GM12865 (cell line): ENCODE measurements at places on chromosomes 2 and 18.
A peak's percentile ranks its signal among the peaks of the same experiment; 100 is the strongest.

- DNase-seq, result peak; percentile 63
Measured at GRCh38 chr2:101419096-101419663, 31.9 kb upstream of the CREG2 start.

DNA sequence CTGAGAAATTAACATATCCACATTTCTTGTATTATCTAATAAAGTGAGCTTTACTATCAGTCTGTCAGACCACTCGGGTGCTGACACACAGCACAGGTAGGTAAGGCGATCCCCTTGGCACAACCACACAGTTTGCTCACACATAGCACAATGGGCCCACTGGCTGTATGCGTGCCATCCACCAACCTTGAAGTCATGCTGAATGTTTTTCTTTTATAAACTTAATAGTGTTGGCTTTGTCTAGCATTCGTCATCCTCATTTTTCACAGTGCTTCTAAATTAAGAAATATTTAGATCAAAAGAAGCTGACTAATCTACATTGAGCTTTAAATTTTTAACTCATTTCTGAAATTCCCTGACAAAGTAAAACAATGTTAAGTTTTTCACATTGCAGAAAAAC is 50.0 kb upstream of the PAPOLG start:
- no peak for DNase-seq

GRCh38 chr2:103660519-103660918 is 898.7 kb downstream of the TMEM182 start:
- no peak for DNase-seq

- no peak for DNase-seq
Measured at GRCh38 chr2:216905649-216906329, 45.9 kb upstream of the TNP1 start.

DNA sequence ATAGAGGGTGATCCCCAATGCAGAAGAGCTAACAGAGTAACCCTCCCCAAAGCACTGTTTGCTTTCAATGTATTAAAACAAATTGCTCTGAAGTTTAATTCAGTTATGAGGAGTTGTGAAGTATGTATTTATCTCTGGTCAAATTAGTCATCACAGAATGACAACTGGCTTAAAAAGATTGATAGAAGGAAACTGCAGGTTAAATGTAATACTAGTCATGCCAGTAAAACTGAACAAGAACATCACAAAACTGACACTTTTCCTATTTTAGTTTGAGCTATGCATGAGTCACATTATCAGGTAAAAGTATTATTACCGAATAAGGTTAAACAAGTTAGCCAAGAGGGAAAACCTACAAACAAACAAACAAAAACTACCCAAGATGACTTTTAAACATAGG is 99.0 kb upstream of the ACVR1C start:
- no peak for DNase-seq

GRCh38 chr18:55326134-55326533 is 261.9 kb downstream of the TCF4 start:
- DNase-seq, result no peak

- peak; percentile 56 for DNase-seq
Measured at GRCh38 chr2:28624793-28625701, 126.6 kb upstream of the PPP1CB start.

DNA sequence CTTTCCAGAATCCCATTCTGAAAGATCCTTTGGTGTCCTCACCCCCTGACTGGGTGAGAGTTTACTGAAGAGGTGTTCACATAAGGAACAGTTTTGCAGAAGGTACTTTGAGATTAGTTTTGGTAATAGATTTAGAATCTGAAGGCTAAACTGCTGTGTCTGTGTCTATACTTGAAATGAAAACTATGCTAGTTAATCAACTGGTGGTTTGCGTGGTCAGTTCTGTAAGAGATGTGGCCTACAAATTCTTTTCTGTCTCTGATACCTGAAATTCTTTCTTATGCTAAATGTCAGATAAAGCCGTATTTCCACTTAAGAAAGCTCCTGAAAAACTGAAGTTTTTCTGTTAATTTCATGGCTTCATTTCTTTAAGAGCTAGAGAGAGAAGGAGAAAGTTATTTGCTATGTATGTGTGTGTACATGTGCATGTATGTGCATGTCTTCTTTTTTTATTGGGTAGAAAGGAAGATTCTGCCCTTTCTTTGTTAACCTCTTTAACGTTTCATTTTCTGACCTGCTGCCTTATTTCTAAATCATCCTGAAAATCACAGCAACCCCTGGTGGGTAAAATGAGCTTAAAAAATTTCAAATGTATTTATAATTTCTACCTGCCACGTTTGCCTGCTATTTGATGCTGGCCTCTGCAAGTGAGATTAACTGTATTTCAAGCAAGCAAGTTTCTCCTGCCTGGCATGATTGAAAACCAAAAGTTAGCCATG is 552.0 kb upstream of the NRP2 start:
- no peak for DNase-seq

DNA sequence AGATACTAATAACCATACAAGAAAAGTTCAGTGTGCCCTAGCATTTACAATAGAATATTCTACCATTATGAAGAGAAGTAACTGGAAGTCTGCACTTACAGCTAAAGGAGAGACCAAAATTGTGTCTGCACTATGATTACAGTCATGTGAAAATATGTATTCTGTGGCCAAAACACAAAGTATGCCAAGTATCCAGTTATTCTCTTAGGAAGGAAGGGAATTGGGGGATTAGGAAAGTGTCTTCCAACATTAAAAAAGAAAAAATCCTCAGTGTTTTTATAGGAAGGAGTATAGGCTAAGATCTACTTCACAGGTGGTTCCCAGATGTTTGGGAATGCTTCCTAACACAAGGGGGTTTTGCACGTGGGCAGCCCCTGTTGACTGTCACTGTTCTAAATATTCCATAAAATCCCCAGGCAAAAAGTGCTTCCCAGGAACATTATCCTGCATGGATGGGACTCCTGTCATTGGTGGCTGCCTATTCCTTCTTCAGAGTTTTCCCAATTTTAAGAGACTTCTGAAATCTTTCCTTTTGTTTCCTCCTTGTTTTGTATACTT is 180.2 kb upstream of the KLHL29 start:
- no peak for DNase-seq

DNA sequence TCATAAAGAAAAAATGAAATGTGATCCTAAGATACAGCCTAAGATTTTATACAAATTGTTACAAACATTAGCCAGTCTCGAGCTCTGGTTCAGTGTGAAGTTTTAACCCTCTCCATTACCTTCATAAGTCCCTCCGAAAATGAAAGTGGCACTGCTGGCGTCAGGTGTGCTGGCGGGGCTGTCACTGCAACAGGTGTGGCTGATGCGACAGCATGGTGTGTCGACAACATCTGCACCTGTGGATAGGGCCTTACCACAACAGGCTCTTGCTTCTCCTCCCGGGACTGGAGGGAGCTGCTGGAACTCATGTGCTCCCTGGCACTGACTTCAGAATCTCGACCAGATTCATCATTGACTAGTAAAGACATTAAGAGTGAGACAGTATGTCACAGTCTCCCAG is 10.3 kb downstream of the SAP130 start:
- no peak for DNase-seq

- no peak for DNase-seq
Measured at GRCh38 chr2:3299130-3299529, 78.5 kb downstream of the EIPR1 start.

GRCh38 chr2:235330775-235331451 is 162.9 kb upstream of the AGAP1 start:
- DNase-seq, result no peak

- peak; percentile 31 for DNase-seq
Measured at GRCh38 chr2:39413063-39413737, 23.9 kb downstream of the MAP4K3 start.

GRCh38 chr2:105885456-105885855 is 140.7 kb downstream of the NCK2 start:
- DNase-seq, result no peak
